Mononuclear cell (primary cell): ENCODE measurements at places on chromosomes 6 and 20. TPM values are rescaled to one million over a fixed set of nuclear protein-coding genes. Genes with fewer than 3 reads are reported as not detected.

Gene TULP1
- total RNA-seq: not detected

Gene ADTRP
- 32.7 TPM for total RNA-seq

Gene SLC17A3
- 0.31 TPM for total RNA-seq

Gene PTPRT
- under 0.01 TPM for total RNA-seq

Gene PTGIS
- total RNA-seq: under 0.01 TPM

Gene SAPCD1
- 0.63 TPM for total RNA-seq

Gene LIME1
- 117 TPM for total RNA-seq

Gene TFAP2C
- total RNA-seq: not detected

Gene CYP21A2
- total RNA-seq: not detected

Gene AGER
- 1.5 TPM for total RNA-seq

Gene IL17F
- total RNA-seq: not detected

Gene CDYL
- 72.3 TPM for total RNA-seq

Gene SIRPA
- 23.6 TPM for total RNA-seq

Gene DPPA5
- not detected for total RNA-seq

Gene SLC32A1
- 0.21 TPM for total RNA-seq

Gene PRDM13
- under 0.01 TPM for total RNA-seq

Gene UBD
- not detected for total RNA-seq

Gene FKBP1C
- 0.73 TPM for total RNA-seq

Gene SYNDIG1
- total RNA-seq: not detected

Gene SH3BGRL2
- 26.1 TPM for total RNA-seq

Gene LGSN
- total RNA-seq: not detected

Gene GJA1
- 0.31 TPM for total RNA-seq

Gene SESN1
- total RNA-seq: 84.1 TPM
